Sigmoid colon (tissue), 7 donors: ENCODE measurements at places on chromosomes 13 and 19. TPM values are rescaled to one million over a fixed set of nuclear protein-coding genes. Genes with fewer than 3 reads are reported as not detected.
A peak's percentile ranks its signal among the peaks of the same experiment; 100 is the strongest.

The MYO1F gene
- polyA plus RNA-seq: 6.6 TPM

DNA sequence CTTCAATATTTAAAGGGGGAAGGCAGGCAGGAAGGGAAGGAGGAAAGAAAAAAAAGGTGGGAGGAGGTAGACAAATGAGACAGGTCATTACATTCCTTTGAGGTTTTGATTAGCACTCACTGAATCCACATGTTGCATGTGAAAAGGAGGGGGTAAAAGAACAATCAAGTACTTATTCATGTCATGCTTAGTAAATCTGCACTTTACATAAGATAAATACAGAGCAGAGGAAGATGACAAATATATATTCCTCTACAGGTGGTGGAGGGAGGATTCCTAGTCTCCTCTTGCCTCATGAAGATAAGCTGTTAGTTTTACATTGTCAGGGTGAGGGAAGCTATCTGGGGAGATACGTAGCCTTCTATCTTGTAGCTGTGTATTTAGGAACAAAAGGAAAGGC lies 1645.4 kb upstream of the SPRY2 start:
- no peak overlapping the region for H3K4me3 ChIP-seq
- H3K27ac ChIP-seq: no peak overlapping the region
- H3K36me3 ChIP-seq: no peaks in the 10 kb centered on the region
- DNase-seq: no peak
- H3K4me1 ChIP-seq: no peaks in the 10 kb centered on the region

GRCh38 chr19:4649392-4650047 lies 10.2 kb downstream of the TNFAIP8L1 start:
- H3K4me1 ChIP-seq: peaks cover 47% of the 10 kb centered on the region
- H3K36me3 ChIP-seq: peaks cover 24% of the 10 kb centered on the region
- no peak for DNase-seq
- peak overlapping the region; percentile 95 for H3K27ac ChIP-seq
- H3K27me3 ChIP-seq: no peaks in the 10 kb centered on the region

DNA sequence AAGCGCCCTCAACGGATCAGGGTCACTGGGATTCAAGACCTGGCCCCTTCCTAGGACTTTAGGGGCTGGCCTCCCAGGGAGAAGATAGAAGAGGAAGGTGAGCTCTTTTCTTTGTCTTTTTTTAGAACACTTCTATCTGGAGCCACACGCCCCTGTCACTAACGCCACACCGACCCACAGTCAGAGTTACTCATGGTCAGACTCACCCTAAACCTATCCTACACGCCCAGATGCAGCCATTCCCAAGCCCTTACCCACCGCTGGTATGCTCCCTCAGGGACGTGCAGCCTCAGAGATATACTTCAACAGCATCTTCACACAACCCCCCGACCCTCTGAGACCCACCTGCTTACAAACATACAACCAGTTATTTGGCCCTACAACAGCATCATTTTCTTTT lies 29.9 kb upstream of the MUC16 start:
- H3K27ac ChIP-seq: no peak overlapping the region
- no peaks in the 10 kb centered on the region for H3K4me1 ChIP-seq
- H3K4me3 ChIP-seq: no peak overlapping the region
- no peaks in the 10 kb centered on the region for H3K36me3 ChIP-seq
